NCI-H526 (cell line): ENCODE measurements at places on chromosomes 7 and 10.
A peak's percentile ranks its signal among the peaks of the same experiment; 100 is the strongest.

GRCh38 chr10:124320778-124321432, 97.8 kb downstream of the OAT start:
- no peak for DNase-seq

DNA sequence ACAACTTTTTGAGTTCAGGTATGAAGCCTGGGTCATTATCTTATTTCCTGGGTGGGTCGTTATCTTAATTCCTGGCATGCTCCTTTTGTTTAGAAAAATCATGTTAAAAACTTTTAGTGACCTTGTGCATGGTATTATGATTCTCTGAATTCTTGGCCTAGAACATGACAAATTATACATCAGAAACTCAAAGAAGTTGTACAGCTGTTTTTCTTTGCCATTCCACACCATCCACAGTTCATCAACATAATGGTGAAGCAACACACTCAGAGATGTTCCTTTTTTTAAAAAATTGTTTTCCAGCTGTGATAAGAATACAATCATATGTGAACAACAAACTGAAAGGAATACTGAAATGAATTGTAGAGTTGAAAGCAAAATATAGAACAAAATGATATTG, 149.2 kb upstream of the SEMA3D start:
- no peak for DNase-seq

- peak; percentile 9 for DNase-seq
Observed at GRCh38 chr10:84563355-84563754, 235.0 kb downstream of the CCSER2 start.

DNA sequence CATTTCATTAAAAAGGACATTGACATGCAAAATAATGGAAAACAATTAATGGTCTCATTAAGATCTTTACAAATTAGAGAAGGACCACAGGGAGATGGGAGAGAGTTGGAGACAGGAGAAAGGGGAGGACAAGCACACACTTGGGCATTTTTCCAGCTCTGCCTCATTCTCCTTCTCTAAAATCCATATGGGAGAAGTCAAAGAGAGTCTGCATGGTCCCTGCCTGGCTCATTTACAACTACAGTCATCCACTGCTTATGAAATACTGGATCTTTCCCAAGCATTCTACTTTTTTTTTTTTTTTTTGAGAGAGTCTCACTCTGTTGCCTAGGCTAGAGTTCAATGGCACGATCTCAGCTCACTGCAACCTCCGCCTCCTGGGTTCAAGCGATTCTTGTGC, 518.9 kb upstream of the CELF2 start:
- no peak for DNase-seq

- DNase-seq: no peak
Observed at GRCh38 chr10:71981015-71981875, 17.1 kb downstream of the CHST3 start.

DNA sequence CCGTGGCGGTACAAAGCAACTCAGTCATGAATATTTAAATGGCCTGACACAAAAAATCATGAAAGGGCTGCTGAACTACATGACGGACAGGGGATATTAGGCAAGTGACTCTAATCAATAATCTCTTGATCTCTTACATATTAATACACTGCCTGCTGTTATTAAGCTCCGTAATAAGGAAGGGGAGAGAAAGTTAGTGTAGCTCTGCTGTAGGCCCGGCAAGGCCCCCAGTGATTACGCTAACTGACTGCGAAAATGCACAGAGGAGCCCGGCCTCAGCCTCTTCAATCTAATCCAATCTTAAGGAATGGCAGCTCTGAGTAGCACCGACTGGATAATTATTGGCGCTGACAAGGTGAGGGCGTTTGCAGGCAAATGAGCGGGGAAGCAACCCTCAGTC, 583.5 kb upstream of the MKI67 start:
- no peak for DNase-seq

GRCh38 chr10:30565449-30565848, 64.1 kb downstream of the LYZL2 start:
- DNase-seq: no peak

- peak; percentile 13 for DNase-seq
Observed at GRCh38 chr10:11249152-11249807, 231.6 kb downstream of the CELF2 start.

GRCh38 chr7:95427166-95427565, 7.7 kb downstream of the PON2 start:
- DNase-seq: no peak

- DNase-seq: no peak
Observed at GRCh38 chr7:2582006-2582735, 23.4 kb downstream of the IQCE start.

DNA sequence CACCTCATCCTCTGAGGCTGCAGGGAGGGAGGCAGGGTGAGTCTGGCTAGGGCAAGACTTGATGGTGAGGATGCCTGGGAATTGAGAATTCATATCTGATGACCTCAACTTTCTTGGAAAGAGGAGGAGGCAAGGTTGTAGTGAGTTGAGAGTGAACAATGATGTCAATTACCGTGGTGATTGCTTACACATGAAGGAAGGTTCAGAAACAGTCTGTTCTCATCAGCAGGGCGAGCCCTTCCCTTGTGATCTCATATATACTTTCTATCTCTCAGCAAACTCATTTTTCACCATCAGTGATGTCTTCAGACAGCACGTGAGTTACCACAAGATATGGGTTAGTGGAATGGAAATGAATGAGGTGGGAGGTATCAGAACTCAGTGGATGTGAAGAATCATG, 20.1 kb upstream of the COL13A1 start:
- no peak for DNase-seq

GRCh38 chr10:48939790-48940325, at the start of gene LRRC18:
LRRC18 (minus strand) TSS chr10:48939840; CDS start chr10:48914155, 25,685 bp downstream.
- DNase-seq: no peak

DNA sequence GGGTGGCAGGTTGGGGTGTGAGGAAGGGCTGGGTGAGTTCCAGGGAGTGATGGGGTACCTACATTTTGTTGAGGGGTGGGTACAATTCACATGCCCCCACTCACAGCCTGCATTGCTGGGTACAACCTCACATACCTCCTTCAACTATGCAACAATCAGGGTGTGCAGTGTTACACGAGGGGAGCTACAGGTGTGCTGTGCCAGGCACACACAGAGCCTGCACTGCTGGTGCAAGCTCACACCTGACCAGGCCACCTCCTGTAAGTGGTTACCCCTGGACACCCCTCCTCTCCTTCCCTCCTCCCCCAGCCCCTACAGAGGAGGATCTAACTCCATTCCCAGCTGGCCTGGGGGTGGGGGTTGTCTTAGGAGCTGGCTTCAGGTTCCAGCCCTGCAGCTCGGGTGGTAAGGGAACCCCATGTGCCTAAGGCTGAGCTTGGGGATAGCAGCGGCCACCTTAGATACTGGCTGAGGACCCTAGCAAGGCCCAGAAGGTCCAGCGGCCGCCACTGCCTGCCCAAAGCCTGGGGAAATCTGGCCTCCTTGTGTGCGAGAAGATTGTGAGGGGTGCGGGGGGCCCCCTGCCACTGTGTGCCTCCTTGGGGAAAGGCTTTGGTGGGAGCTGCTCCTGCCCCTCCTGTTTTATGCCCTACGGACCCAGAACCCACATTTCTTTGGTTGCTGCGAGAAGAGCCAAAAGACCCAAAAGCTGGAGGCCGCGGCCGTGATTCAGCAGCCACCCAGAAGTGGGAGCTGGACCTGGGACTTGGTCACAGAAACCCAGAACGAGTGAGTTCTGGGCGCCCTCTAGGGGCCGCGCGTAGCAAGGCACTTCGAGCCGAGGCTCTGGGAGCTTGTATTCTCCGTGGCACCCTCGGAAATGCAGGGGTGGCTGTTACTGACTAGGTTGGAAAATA, 10.8 kb downstream of the TLX1 start:
- peak; percentile 81 for DNase-seq

DNA sequence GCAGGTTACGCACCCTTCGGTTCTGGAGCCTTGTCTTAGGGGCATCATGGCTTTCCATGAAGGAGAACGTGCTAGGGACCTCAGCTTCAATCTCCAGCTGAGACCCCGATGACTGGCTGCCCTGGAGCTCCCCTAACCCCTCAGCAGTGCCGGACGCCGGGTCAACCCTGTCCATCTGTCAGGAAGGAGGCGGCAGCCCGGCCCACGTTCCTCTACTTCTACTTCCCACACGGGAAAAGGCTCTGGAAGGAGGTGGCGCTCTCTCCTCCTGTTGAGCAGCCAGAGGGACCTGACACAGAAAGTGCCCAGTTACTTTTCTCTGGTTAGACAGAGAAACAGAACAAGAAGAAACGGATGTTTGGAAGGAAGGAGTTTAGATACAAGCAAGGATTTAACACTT, 87.4 kb downstream of the DYNC2I1 start:
- DNase-seq: no peak

- DNase-seq: no peak
Observed at GRCh38 chr10:87700031-87700796, 40.5 kb downstream of the PAPSS2 start.

GRCh38 chr10:95121904-95122303, 52.6 kb upstream of the CYP2C8 start:
- DNase-seq: no peak

GRCh38 chr7:45645141-45645969, 71.2 kb downstream of the ADCY1 start:
- no peak for DNase-seq

DNA sequence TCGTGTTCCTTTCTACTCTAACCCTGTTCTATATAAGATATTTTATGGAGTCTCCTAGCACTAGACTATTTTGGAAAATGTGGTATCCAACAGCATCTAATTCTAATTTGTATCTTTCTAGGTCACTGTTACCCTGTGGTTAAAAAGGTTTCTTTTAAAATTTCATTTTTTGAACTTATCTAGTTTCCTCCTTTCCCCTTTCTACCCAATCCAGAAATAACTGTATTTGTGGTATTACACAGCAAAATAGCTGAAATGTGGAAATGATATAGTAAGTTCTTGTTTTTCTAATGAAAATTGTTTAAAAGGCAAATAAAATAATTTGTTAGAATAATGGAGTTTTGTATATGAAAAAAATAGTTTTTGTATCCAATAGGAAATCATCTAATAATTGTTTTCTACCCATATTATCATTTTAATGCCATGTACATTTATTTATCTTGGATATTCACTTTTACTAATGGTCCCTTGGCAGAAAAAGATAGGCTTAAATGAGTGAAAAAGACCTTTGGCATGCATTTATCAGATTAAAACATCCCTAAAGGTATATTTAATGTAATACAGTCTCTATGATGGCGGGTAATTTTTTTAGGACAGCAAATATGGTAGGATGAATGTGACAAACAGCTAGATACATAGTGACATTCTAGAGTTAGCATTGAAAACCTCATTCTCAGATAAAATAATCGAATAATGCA, 175.5 kb upstream of the PLXDC2 start:
- DNase-seq: no peak

- DNase-seq: no peak
Observed at GRCh38 chr10:63210611-63211196, 77.6 kb downstream of the NRBF2 start.

DNA sequence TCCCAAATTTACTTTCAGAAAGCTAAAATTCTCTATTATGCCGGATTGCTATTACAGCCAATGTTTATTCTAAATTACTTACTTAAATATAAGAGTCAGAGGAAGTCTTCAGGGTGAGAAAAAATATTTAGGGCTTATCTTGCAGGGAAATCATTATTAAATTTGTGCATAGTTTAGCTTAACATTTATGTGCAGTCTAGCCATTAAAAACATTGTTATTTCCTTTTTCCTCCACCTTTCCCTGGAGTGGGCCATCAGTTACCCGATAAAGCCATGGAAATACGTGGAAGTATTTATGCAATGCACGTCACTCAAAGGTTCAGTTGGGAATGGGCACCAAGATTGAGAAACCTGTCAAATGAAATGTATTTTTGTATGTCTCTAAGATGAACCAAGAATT, 9.5 kb upstream of the TAS2R60 start:
- no peak for DNase-seq

GRCh38 chr10:103836861-103837260, 18.5 kb downstream of the SH3PXD2A start:
- DNase-seq: peak; percentile 18

DNA sequence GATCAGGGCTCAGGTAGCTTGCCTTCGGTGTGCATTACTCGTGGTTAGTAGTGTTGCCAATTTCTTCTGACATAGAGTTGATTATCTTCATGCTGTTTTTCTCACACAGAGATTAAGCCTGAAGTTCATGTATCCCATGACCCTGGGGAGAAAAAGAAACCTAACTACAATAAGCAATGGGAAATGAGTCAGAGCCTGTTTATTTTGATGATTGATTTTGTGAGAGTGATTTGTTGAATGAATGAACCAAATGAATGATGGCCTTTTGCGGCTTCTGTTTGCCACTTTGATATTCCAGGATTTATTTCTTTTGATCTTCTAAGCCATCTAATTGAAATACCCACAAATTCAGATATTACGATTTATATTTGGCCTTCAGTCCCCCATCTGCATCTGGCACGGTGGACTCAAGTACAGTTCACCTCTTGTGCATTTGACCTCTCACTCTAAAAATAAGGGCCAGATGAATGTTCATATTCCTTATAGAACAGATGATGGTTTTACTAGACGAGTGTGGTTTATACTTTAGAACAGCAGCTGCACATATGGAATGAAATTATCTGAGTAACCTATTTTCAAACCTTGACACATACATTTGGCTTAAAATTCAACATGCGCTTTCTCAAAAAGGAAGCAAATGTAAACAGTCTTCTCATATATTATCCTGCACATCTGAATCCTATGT, 110.7 kb downstream of the PLCE1 start:
- DNase-seq: no peak

DNA sequence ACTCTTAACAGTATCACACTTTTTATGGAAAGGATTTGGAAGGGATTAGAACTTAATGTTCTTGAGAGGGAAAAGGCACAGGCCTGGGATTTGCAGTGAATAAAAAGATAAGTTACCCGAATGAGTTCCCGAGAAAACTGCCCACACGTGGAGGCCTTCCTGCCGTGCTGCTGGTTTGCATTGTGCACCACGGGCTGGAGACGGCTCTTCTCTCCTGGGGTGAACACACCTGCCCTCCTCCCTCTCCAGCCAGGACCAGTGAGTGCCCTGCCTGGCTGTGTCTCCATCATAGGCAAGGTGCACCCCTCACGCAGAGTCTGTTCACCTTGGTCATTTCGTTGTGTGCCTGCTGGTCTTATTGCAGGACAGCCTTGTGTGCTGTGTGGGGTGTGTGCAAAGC, 336.3 kb upstream of the SHH start:
- DNase-seq: no peak

- DNase-seq: no peak
Observed at GRCh38 chr10:1540144-1540543, 197.2 kb downstream of the ADARB2 start.

DNA sequence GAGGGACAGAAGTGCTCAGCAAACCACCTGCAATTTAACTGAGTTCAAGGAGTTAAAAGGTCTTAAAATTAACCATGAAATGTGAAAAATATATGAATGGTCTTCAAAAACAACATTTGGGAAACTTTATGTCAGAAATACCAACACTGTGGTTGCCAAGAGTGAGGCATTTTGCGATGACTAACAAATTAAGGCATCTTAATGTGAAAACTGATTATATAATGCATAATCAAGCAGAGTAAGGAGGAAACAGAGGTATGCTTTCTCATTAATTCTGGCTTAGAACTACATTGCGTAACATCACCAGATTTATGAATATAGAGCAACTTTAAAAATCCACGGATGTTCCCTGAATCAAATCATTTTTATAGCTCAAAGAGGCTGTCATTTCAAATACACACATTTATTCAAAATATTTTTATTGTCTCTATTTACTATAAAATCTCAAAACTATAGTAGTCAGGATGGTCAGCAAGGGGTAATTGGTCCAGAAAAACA, 335.5 kb downstream of the LRRTM3 start:
- no peak for DNase-seq
